A549 (cell line): ENCODE measurements at places on chromosomes 3 and 15.

- no peak for DNase-seq
Observed at GRCh38 chr3:151751161-151751560, 17.4 kb downstream of the AADACL2 start.

GRCh38 chr3:53092942-53093341, 37.3 kb downstream of the RFT1 start:
- DNase-seq = no peak

DNA sequence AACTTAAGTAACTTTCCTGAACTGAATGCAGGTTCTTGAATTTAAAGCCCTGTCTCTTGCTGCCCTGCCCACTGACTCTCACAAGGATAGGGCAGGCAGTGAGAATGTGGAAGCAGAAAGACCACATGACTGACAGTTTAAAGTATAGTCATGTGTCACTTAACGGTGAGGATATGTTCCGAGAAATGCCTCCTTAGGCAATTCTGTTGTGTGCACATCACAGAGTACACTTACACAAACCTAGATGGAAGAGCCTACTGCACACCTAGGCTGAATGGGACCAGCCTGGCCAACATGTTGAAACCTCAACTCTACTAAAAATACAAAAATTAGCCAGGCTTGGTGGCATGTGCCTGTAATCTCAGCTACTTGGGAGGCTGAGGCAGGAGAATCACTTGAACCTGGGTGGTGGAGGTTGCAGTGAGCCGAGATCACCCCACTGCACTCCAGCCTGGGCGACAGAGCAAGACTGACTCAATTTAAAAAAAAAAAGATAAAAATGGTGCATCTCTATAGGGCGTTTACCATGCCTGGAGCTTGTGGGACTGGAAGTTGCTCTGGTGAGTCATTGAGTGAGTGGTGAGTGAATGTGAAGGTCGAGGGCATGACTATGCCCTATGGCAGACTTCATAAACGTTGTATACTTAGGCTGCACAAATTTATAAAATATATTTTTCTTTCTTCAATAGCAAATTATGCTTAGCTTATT, 18.9 kb upstream of the COPG1 start:
- no peak for DNase-seq

GRCh38 chr15:97866959-97867358, 93.5 kb upstream of the ARRDC4 start:
- no peak for DNase-seq

DNA sequence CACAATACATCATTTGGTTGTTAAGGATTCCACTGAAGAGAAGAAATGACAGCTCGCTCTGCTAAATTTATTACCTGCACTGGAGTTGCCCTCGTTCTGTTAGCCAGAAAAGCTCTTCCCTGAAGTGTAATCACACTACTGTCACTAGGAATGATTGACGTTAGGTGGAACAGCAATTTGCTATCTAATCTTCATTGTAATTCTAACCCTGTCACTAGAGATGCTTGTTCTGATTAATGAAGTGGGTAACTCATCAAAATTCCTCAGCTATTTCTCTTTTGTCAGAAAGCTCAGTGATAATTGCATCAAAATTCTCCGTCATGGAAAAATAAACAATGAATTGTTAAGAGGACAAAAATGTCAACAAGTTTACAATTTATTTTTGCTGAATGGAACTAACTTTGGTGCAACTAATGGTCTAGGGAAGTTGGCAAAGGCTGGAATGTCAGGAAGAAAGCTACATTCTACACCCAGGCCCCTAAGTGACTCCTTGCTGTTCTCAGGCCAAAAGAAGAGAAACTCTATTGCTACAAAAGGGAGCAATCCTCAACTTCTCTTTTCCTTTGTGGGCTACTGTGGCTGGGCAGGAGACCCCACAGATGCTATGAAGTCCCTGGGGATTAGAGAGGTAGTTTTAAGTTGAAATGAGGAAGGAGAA, 34.1 kb downstream of the CCDC191 start:
- DNase-seq = no peak

DNA sequence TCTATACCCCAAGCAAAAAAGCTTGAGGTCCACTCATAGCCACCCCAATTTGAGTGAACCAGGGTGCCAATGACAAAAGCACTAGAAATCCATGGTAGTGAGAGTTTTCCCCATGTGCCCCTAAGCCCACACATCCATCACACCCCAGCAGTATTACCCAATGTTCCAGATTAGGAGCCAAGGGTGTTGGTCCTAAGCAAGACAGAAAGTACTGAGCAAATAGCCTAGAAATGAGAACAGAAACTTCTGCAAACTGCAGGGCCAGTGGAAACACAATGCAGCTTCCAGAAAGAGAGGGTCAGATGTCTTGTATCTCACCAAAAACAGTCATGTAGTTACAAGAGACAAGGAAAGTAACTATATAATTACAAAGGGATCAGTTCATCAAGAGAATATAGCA, 10.9 kb upstream of the OXTR start:
- DNase-seq = no peak

DNA sequence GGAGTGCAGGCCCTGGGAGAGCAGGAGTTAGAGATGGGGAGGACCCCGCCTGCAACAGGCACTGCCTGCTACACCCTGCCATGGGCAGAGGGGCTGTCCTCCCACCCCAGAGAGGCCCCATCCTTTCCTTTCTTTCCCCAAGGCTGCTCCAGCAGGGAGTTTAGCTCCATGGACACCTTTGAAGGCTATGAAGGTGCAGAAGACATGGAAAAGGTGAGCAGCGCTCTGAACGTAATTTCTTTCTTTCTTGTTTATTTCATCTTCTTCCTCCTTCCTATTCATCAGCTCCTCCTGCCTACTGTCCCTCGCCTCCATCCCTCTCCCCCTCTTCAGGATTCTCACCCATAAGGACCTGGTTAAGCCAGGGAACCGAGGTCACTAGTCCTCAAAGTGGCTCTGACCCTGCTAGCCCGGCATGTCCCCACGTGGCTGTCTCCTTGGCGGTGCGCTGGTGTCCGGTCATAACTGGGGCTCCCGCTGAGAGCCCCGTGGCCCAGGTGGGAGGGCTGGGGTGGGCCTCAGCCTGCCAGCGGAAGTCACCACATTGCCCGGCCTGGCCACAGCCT, 16.0 kb upstream of the ADIPOQ start:
- no peak for DNase-seq

DNA sequence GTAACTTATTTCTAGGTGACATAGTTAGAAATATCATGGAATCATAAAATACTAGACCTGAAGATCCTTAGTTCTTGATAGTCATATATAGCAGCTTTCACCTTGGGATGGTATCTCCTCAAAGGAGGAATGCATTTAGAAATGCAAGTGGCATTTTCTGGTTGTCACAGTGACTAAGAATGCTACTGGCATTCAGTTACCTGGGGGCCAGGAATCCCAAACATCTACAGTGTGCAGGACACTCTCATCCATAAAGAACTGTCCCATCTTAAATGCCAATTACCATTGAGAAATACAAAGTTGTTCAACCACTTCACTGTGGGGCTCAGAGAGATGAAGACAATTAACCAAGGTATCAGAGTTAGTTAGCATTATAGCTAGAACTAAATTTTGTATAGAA, 36.7 kb downstream of the MYH15 start:
- DNase-seq = no peak

GRCh38 chr15:25912035-25912434, 48.9 kb upstream of the ATP10A start:
- no peak for DNase-seq

DNA sequence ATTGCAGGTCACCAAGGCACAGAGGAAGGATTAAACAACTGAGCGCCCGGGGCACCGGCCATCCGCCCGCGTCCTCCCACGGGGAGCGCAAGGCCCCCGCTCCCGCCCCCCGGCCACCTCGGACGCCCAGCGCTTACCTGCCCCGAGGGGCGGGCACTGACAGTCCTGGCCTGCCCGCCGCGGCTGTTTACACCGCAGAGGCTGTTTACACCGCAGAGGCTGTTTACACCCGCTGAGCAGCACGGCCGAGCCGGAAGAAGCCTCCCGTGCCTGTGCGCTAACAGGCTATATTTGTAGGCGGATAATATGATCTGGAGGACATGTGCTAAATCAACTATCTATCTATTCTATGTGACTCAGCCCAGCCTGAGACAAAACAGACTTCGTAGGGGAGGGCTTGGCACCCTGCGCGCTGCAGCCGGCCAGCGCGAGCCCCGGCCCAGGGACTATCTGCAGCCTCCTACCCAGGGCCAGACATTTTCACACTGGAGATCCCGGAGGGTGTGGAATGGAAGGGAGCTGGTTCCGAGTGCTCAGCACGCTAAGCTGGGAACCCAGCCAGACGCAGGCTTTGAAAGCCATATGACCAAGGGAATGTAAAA, at the start of gene LRRC2:
Gene LRRC2 (minus strand): TSS at position 263 of the 602 bp plus-strand sequence. CDS start 14,711 bp downstream, outside the sequence.
- no peak for DNase-seq

- DNase-seq = no peak
Observed at GRCh38 chr15:65630760-65631159, 9.0 kb downstream of the SLC24A1 start.

DNA sequence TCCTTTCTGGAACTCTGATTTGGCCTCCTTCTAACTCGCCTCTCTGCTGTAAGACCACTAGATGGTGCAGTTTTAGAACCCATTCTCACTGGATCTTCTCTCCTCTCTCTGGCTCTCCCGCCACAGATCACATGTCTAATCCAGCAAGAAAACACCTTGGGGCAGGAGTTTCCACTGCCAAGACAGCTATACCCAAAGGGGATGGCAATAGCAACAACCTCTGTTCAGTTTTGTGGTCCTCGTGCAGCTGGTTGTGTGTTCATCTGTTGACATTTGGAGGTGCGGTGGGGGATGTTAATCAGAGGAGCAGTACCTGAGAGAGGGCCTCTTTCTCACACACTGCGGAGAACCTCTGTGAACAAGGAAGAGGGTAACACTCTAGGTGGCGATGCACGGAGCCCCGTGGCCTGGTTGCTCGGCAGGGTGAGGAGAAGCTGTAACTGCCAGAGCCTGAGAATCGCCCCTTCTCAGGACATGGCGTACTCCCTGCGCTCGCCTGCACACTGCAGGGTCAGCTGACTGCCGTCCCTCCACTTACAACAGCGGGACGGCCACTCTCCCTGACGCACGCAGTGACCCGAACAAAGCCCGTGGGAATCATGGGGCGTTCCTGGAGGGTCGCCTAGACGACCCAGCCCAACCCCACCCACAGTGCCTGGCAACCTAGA, at the start of gene TEX55:
Gene TEX55 (plus strand): TSS at position 666 of the 668 bp plus-strand sequence. CDS start 25 bp downstream, outside the sequence.
- DNase-seq = peak; percentile 54

DNA sequence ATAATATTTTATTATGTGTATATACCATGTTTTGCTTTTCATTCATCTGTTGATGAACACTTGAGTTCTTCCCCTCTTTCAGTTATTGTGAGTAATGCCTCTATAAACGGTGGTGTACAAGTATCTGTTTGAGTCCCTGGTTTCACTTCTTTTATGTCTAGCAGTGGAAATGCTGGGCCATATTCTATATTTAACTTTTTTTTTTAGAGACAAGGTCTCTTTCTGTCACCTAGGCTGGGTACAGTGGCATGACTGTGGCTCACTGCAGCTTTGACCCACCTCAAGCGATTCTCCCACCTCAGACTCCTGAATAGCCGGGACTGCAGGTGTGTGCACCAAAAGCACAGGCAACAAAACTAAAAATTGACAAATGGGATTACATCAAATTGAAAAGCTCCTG, 19.9 kb downstream of the GOLM2 start:
- DNase-seq = no peak

DNA sequence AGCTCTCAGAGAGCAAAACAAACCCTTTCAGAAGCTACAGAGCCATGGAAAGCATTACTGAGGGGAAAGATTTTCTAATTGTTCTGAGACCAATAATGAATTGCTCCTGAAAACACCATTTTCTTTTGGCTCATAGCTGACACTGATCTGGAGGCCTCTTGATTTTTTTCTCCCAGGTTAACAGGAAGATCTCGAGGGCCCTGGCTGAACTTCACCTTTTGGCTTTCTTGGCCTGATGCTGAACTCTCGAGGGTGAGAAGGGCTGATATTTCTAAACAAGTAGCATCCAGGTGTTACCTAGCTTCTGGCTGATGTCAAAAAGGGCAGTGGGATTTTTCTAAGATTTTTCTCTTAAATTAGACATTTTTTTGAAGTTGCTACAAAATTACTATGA, 19.9 kb upstream of the NFKBIZ start:
- no peak for DNase-seq

GRCh38 chr3:85574006-85574705, 615.4 kb downstream of the CADM2 start:
- no peak for DNase-seq

GRCh38 chr3:155080692-155081091, 573 bp downstream of the MME start:
- no peak for DNase-seq
